ENCODE measurements at places on chromosomes 1 and 21. TPM values are rescaled to one million over a fixed set of nuclear protein-coding genes. Genes with fewer than 3 reads are reported as not detected.

GRCh38 chr1:208874915-208875314 lies 630.7 kb upstream of the PLXNA2 start:
- H3K4me1 ChIP-seq, result no peaks in the 10 kb centered on the region
- H3K27me3 ChIP-seq, result no peaks in the 10 kb centered on the region
- no peaks in the 10 kb centered on the region for H3K36me3 ChIP-seq
- DNase-seq, result no peak
- H3K4me3 ChIP-seq, result no peak overlapping the region

- no peak overlapping the region for H3K27ac ChIP-seq
- no peak for DNase-seq
- H3K4me1 ChIP-seq, result peaks cover 14% of the 10 kb centered on the region
- H3K4me3 ChIP-seq, result no peak overlapping the region
- no peaks in the 10 kb centered on the region for H3K27me3 ChIP-seq
- peaks cover 49% of the 10 kb centered on the region for H3K36me3 ChIP-seq
Observed at GRCh38 chr1:1826356-1827088, 48.3 kb upstream of the NADK start.

- DNase-seq, result no peak
- no peaks in the 10 kb centered on the region for H3K36me3 ChIP-seq
- no peak overlapping the region for H3K27ac ChIP-seq
- H3K4me1 ChIP-seq, result peaks cover 29% of the 10 kb centered on the region
- H3K27me3 ChIP-seq, result no peaks in the 10 kb centered on the region
Observed at GRCh38 chr21:26116456-26117011, 54.0 kb downstream of the APP start.

- H3K4me3 ChIP-seq, result no peak overlapping the region
- H3K36me3 ChIP-seq, result no peaks in the 10 kb centered on the region
- H3K4me1 ChIP-seq, result no peaks in the 10 kb centered on the region
- H3K27me3 ChIP-seq, result no peaks in the 10 kb centered on the region
- DNase-seq, result no peak
Observed at GRCh38 chr1:6329396-6329795, 64.2 kb downstream of the ACOT7 start.

Gene LIN9
- total RNA-seq, result 6.7 TPM

- H3K27me3 ChIP-seq, result no peaks in the 10 kb centered on the region
- no peak overlapping the region for H3K4me3 ChIP-seq
- no peak for DNase-seq
- no peak overlapping the region for H3K27ac ChIP-seq
- H3K4me1 ChIP-seq, result no peaks in the 10 kb centered on the region
Observed at GRCh38 chr1:58842941-58843340, 59.1 kb upstream of the JUN start.

Gene PLA2G2D
- 1.7 TPM for total RNA-seq

DNA sequence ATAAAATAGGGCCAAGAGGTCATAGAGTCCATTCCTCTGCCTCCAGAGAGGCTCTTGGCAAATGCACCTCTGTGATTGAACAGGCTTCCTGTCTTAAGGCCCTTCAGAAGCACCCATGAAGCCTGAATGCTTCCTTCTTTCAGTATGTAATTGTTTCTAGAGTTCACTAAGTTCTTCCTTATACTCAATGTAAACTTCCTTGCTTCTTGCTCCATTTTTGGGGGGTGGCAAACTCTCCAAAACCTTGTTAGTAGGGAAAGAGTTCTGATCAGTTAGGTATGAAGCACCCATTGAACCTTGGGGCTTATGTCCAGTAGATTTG lies 102.3 kb upstream of the LPGAT1 start:
- no peak overlapping the region for H3K4me3 ChIP-seq
- DNase-seq, result no peak
- H3K27me3 ChIP-seq, result no peaks in the 10 kb centered on the region
- peaks cover 15% of the 10 kb centered on the region for H3K4me1 ChIP-seq

Gene GPA33
- total RNA-seq, result 0.34 TPM

Gene CFAP45
- 2.4 TPM for total RNA-seq

DNA sequence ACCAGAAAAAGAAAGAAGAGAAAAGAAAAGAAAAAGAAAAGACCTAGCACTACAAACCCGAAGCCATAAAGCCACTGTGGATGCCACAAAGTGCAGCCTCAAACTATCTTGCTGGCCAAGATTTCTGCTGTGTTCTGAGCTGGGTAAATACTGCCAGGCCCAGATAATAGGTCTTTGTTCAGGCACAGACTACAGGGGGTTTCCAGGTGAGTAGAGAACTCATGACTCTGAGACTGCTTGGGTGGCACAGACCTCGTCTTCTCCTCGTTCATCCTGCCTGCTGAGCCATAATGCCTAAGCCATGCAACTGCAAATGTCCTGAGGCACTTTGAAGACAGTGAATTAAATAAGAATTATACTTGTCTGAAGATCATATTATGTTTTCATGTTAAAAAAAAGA lies 651.8 kb downstream of the LMO4 start:
- no peaks in the 10 kb centered on the region for H3K27me3 ChIP-seq
- no peak overlapping the region for H3K27ac ChIP-seq
- no peak overlapping the region for H3K4me3 ChIP-seq
- H3K4me1 ChIP-seq, result no peaks in the 10 kb centered on the region
- DNase-seq, result no peak

GRCh38 chr1:56329970-56330369 lies 249.4 kb downstream of the PLPP3 start:
- no peak overlapping the region for H3K27ac ChIP-seq
- H3K36me3 ChIP-seq, result no peaks in the 10 kb centered on the region
- no peak overlapping the region for H3K4me3 ChIP-seq
- H3K4me1 ChIP-seq, result no peaks in the 10 kb centered on the region
- H3K27me3 ChIP-seq, result no peaks in the 10 kb centered on the region

Gene TMEM54
- not detected for total RNA-seq

DNA sequence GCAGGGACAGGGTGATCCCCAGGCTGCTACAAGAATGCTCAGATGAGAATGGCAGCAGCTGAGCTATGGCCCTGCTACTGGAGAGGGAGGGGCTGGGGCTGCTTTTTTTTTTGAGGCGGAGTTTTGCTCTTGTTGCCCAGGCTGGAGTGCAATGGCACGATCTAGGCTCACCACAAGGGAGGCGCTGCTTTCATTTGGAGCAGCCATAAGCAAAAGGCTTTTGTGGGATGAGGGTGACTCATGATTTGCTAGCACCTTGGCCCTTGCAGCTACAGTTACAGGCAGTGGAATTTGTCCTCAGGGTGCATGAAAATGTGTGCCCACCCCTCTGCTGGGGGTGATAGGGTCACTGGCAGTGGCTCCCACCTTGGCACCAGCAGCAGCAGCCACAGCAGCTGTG lies 32.4 kb upstream of the CYP4A22 start:
- no peaks in the 10 kb centered on the region for H3K36me3 ChIP-seq
- H3K27ac ChIP-seq, result no peak overlapping the region
- H3K4me3 ChIP-seq, result no peak overlapping the region
- H3K4me1 ChIP-seq, result no peaks in the 10 kb centered on the region
- DNase-seq, result no peak

Gene CAMK2N1
- 6.0 TPM for total RNA-seq

Gene LCE1F
- not detected for total RNA-seq

DNA sequence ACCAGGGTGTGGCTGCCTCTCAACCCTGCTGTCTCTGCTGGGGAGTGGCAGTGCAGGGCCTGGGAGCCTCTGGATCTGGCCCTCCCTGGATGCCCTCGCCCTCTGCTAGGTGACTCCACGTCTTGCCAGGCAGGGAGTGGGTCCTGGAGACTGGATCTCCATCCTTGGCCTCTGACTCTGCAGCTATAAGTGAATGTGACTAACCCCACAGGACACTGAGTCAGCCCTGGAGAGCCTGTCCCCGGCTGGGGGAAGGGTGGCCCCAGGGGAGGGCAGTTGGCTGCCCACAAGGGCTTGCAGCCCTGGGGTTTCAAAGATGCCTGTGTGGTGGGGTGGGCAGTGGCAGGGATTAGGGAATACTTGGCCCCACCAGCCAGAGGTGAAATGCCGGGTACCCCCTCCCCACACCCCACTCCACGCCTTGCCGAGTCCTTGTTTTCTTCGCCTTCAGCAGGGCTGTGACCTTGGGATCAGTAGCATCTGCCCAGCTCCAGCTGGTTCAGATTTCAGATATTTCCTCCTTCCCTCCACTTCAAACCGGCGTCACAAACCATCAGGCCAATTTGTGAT lies 1.9 kb upstream of the MYBPH start:
- no peak overlapping the region for H3K4me3 ChIP-seq
- H3K27ac ChIP-seq, result no peak overlapping the region
- no peaks in the 10 kb centered on the region for H3K36me3 ChIP-seq
- H3K27me3 ChIP-seq, result no peaks in the 10 kb centered on the region
- DNase-seq, result no peak

DNA sequence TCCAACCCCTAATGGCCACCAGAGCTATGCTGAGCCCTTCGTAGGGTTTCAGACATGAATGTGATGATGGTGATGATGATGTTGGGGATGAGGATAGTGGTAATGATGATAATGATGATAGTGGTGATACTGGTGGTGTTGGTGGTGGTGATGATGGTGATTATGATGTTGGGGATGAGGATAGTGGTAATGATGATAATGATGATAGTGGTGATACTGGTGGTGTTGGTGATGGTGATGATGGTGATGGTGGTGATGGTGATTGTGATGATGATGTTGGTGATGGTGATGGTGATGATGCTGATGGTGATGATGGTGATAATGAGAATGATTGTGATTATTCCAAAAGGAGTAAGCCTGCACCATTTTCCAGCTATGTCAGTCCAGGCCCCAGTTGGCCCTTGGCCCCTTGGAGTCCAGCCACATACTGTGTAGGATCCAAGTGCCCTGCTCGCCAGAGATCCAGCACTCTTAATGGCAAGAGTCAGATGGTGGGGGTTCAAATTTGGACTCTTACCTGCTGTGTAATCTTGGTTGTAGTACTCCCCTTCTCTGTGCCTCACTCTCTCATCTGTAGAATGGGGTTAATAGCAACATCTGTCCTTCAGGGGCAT lies 28.3 kb downstream of the AJAP1 start:
- H3K4me1 ChIP-seq, result no peaks in the 10 kb centered on the region
- no peaks in the 10 kb centered on the region for H3K27me3 ChIP-seq
- DNase-seq, result no peak
- no peak overlapping the region for H3K27ac ChIP-seq

DNA sequence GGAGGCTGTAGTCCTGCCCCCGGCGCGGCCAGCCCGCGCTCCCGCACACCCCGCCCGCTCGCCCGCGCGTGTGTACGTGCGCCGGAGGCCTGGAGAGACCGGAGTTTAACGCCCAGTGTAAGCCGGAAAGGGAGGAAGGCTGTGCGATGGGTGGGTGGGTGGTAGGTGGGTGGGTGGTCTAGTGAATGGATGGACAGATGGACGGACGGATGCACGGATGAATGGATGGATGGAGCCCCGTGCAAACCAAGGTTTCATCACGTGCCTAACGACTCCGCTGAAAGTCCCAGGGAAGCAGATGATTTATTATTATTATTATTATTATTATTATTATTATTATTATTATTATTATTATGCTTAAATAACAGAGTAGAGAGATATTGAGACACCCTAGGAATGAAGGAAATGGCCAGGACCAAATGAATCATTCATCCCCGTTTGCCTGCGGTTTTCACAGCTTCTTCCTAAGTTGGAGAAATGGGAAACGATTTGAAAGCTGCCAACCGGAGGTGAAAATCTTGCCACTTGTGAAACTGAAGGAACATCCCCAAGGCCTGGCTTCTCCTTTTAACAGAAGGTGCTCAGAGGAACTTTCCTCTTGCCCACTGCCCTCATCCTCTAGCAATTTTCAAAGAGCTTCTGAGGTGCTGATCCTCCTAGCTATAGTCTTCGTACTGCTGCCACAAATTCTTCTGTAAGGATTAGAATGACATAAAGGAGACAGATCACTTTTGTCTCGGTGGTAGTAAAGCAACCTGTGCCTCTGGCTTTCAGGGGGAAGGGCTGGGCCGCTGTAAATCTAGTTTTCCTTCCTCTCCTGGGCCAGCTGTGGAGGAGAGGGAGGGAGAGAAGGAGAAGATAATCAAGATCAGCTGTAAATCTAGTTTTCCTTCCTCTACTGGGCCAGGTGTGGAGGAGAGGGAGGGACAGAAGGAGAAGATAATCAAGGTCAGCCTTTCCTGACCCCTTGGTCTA lies 648 bp upstream of the RGS7 start:
- H3K27me3 ChIP-seq, result peaks cover 11% of the 10 kb centered on the region
- no peak overlapping the region for H3K27ac ChIP-seq
- H3K4me3 ChIP-seq, result peak overlapping the region; percentile 62
- H3K36me3 ChIP-seq, result no peaks in the 10 kb centered on the region
- H3K4me1 ChIP-seq, result peaks cover 8% of the 10 kb centered on the region
- DNase-seq, result no peak

Measured in B cell (primary cell).